Astrocyte of the hippocampus (primary cell): ENCODE measurements at places on chromosomes 2 and 18.

DNA sequence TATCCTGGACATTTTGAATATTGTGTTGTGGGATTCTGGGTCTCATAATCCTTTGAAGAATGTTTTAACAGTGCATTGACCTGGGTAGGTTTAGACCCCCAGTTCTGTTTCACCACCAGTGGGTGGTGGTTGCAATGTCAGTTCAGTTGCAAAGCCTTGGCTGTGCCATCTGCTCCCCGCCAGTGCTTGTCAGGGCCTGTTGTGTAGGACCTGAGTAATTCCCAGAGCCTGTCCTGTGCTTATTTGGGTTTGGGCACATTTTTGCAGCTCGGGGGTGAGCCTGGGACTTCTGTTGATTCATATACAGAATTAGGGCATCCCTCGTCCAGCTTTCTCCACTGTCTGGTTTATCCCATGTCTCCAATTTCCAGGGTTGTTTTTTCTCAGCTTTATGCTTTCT lies 24.8 kb downstream of the ATP9B start:
- peak; percentile 28 for DNase-seq

DNA sequence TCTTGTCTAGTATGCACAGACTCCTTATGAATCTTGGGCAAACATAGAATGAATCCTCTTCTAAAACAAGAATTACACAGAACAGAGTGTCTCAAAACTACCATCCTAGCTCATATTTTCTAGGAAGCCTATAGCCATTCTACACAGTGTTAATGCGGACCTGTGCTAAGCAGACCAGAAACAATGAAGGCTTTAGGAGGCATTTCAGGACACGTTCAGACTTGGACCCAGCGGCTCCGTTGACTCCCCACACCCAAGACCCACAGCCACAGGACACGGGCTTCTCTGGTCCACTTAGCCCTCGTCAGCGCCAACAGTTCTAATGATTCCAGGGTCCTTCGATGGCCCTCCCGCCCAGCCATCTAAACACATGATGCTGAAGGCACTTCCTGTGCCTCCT lies 182.2 kb downstream of the BCL11A start:
- DNase-seq: no peak

DNA sequence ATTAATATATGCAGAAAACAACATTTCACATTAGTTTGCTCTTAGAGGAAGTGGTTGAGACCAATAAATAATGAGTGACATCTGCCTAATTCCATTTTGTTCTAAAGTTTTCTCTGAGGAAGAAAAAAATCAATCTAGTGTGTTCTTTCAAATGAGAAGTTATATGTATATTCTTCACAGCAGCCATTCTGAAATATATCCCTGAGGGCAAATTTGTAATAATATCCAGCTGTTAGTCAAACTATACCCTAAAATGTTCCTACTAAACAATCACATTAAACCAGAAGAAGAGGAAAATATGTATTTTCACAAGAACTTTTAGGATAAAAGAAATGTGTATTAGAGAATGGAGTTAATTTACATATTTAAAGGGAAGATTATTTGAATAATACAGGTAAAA lies 375.1 kb upstream of the CDH19 start:
- DNase-seq: no peak

DNA sequence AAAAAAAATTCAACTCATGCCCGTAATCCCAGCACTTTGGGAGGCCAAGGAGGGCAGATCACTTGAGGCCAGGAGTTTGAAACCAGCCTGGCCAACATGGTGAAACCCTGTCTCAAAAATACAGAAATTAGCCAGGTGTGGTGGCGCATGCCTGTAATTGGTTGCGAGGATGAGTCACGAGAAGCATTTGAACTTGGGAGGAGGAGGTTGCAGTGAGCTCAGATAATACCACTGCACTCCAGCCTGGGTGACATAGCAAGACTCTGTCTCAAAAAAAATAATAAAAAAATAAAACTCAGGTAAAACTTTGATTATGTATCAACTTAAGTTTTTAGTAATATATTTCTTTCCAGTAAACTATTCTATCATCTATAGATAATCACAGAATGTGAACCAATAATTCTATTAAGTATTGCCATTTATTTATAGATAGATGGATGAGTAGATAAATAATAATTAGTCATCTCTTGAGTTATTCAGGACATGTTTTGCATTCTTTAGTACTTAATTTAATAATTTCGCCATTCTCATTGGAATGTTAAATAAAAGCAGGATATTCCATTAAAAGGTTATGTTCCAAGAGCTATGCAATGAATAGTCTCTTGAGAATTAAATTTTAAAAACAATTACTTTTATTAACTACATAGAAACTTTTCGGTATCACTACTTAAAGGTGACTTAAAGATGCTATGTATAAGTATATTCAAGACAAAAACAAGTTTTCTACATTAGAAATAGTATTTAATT lies 48.7 kb downstream of the WDPCP start:
- no peak for DNase-seq

- no peak for DNase-seq
Measured at GRCh38 chr18:47179520-47179919, 3.4 kb upstream of the IER3IP1 start.

DNA sequence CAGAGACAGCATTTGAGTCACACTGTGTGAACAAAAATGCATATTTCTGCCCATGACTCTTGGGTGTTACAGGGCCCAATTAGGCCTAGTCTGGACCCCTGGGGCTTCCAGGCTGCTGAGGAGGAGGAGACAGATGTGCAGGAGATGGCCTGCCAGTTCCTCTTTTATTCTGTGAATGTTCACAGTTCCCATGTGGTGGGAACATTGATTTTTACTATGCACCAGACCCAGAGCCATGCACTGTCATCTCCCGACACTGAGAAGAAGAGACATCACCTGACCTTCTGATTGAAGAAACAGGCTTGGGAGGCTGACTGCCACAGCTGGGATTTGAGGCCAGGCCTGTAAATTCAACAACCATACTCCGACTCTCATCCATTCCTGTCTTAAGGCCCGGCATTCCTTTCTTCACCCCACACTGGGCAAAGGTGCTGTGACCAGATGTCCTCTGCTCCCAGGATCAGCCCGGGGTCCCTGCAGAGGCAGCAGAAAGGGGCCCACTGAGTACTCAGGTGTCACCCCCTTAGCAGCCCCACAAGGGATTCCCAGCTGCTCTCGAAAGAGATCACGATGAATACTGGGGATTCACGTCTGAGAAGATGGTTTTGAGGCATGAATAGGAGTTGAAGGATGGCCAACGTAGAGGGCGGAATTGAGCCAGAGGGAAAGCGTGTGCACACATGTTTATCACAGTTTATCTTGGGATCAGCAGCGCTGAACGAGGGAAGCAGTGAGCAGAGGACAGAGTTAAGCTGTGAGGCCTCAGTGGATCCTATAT lies 3.6 kb upstream of the TFCP2L1 start:
- DNase-seq: no peak

GRCh38 chr2:69509011-69509749 lies 71.9 kb upstream of the NFU1 start:
- DNase-seq: peak; percentile 36
